Right renal cortex interstitium (tissue), 3 donors: ENCODE measurements at places on chromosomes 2 and 18. TPM values are rescaled to one million over a fixed set of nuclear protein-coding genes. Genes with fewer than 3 reads are reported as not detected.

SERPINB13 gene
- polyA plus RNA-seq: not detected

TUBA4B gene
- 1.4 TPM for polyA plus RNA-seq

SRD5A2 gene
- 0.08 TPM for polyA plus RNA-seq

ST8SIA5 gene
- polyA plus RNA-seq: 0.37 TPM

DNA sequence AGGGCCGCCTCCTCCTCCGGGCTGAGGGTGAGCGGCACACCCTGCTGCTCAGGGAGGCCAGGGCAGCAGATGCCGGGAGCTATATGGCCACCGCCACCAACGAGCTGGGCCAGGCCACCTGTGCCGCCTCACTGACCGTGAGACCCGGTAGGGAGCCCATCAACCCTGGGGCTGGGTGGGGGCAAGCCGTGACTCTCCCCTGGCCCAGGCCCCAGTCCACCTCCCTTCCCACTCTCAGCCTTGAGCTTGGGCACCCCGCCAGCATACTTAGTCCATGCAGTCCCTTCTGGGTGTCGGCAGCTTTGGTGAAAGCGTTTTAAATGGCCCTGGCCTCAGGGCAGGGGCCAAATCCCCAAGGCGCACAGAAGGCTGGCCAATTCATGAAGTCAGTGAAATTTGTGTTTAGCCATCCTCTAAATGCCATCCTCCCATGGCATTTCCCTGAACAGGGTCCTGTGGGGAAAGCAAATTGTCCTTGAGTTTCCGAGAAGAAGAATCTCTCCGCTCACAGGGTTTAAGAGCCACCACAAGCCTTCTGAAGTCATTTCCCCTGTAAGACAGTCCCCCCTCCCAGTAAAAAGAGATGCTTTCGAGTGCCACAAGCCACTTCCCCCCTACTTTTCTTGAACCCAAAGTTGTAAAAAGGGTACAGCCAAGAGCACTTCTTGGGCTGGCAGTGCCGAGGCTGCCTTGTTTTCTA, 17.2 kb downstream of the SPEG start:
- DNase-seq: no peak

- no peak for DNase-seq
Measured at GRCh38 chr2:222862106-222862908, 1.5 kb downstream of the ACSL3 start.

DNA sequence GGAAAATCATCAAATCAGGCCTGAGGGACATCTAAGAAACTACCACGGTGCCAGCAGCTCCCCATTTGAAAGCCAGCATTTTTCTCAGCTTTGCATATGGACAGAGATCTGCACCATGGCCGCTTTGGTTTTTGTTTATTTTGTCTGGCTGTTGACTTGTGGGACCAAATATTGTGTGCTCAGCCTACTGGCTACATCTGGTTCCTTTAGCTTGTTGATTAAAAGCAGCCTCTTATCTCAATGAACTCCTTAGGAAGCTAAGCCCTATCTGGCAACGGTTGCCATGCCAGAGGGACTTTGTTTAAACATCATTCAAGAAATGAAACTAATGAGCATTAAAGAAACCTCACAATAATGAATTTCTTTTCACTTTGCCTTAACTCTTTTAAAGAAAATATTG, 32.4 kb upstream of the CCDC150 start:
- no peak for DNase-seq

GRCh38 chr2:120267348-120267747, 14.7 kb downstream of the RALB start:
- no peak for DNase-seq

- DNase-seq: no peak
Measured at GRCh38 chr2:166179201-166179600, 51.4 kb upstream of the SCN1A start.

DNA sequence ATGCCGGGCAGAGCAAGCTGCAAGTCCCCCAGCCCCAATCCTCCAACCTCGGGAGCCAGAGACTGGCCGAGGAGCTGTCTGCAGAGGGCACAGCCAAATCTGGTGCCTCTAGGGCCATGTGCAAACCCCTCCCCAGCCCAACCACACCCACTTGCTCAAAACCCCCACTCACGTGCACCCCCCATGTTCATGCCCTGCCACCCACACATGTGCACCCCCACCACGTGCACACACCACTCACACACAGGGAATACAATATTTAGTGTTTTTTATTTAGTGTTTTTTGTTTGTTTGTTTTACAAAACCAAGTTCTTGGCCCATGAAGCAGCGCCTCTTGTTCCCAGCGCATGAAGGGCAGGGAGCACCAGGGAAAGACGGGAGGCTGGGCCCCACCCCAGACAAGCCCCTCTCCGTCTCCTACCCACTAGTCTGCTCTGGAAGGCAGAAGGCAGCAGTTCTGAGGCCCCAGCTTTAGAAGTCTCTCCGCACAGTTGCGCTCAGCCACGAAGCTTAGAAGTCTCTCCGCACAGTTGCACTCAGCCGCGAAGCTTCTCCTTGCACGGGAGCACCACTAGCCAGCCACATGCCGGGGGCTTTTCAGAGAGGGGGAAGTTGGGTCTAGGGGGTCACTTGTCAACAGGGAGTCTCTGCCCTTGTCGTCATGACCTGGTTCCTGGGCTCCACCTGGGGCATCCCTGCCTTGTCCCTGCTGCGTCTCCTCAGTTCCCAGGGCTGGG, 276.1 kb upstream of the HDAC4 start:
- no peak for DNase-seq
